Mesothelial cell of epicardium (in vitro differentiated cells): ENCODE measurements at places on chromosomes 13 and 19.

DNA sequence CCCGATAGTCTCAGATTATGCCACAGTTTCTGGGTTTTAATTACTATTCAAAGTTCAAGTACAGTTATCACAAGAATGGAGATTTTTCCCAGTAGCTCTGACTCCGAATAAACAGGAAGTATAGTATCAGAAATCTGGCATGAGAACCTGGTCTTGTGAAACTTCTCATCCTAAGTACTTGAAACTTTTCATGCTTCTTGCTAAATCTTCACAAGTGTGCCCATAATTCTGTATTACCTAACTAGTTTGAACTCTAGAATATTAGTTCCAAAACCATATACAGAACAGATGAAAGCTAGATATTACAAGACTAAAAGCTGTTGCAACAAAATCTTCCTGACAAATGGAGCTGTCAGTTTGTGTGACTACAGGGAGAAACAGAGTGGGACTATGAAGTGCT lies 70.5 kb upstream of the CSNK1A1L start:
- no peak for DNase-seq

GRCh38 chr19:4737955-4738600 lies 14.4 kb upstream of the DPP9 start:
- no peak for DNase-seq

DNA sequence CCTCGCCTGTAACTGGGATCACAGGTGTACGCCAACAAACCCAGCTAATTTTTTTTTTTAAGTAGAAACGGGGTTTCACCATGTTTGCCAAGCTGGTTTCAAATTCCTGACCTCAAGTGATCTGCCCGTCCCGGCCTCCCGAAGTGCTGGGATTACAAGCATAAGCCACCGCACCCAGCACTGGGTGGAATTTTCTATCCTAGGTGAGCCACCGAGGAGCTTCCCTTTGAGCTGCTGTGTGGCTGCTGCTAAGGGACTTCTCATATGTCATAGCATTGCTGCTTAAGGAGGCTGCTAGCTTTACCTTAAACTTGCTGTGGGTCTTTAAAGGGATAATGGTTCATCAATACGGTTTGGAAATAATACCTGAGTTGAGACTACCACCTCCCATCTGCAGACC lies 2.9 kb upstream of the AMER2 start:
- no peak for DNase-seq

GRCh38 chr13:32299893-32300292 lies 15.3 kb downstream of the ZAR1L start:
- DNase-seq: no peak
